ENCODE measurements at places on chromosomes 4 and X.

DNA sequence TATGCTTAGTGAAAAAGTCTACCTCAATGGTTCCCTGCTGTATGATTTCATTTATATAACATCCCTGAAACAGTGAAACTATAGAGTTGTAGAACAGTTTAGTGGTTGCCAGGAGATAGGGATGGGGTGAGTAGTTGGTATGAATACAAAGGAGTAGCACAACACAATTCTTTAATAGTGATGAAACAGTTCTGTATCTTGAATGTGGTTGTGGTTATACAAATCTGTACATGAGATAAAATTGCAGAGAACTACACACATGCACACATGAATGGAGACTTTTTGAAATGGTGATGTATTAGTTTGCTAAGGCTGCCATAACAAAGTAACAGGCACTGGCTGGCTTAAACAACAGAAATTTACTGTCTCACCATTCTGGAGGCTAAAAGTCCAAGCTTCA, 677.1 kb downstream of the ADGRL3 start:
- H3K4me1 ChIP-seq, result peaks cover 2% of the 10 kb centered on the region
- H3K36me3 ChIP-seq, result no peaks in the 10 kb centered on the region
- H3K27ac ChIP-seq, result no peak overlapping the region
- no peaks in the 10 kb centered on the region for H3K27me3 ChIP-seq
- DNase-seq, result no peak

DNA sequence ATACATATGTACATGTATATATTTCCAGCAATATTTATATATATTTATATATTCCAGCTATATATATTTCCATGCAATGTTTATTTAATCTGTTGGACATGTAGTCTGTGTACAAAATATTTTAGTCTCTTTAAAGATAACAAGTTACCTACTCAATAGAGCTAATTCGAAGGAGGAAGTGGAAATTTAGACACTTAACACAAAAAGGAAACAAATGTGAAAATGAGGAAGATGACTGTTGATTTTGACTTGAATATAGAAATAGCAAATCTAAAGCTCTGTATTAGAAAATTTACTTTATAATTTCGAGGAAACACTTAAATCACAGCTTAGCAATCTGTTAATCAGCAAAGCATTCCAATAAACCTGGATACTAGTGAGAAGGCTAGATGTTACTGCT, 1064.4 kb downstream of the PCDH7 start:
- no peak overlapping the region for H3K4me3 ChIP-seq
- H3K36me3 ChIP-seq, result no peaks in the 10 kb centered on the region
- H3K27ac ChIP-seq, result no peak overlapping the region
- no peak for DNase-seq
- no peaks in the 10 kb centered on the region for H3K27me3 ChIP-seq
- no peaks in the 10 kb centered on the region for H3K4me1 ChIP-seq

- H3K27me3 ChIP-seq, result peaks cover 5% of the 10 kb centered on the region
- H3K36me3 ChIP-seq, result no peaks in the 10 kb centered on the region
- no peak for DNase-seq
- H3K4me3 ChIP-seq, result no peak overlapping the region
- H3K4me1 ChIP-seq, result no peaks in the 10 kb centered on the region
Measured at GRCh38 chrX:8844157-8844556, 43.0 kb upstream of the FAM9A start.

DNA sequence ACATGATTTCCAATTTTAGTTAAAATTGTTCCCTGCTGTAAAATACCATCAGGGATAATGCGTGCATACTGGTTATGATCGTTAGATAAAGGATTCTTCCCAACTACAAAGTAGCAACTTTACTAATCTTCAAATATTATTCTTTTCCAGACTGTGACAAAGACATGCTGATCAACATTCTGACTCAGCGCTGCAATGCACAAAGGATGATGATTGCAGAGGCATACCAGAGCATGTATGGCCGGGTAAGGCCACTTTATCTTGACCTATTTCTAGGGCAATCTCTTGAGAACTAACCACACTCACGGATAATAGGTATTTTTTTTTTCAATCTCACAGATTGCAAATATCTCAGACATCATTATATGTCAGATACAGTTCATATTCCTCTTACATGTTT, 47.0 kb downstream of the ANXA10 start:
- no peak for DNase-seq
- no peaks in the 10 kb centered on the region for H3K4me1 ChIP-seq
- no peak overlapping the region for H3K4me3 ChIP-seq
- H3K27ac ChIP-seq, result no peak overlapping the region
- no peaks in the 10 kb centered on the region for H3K36me3 ChIP-seq

DNA sequence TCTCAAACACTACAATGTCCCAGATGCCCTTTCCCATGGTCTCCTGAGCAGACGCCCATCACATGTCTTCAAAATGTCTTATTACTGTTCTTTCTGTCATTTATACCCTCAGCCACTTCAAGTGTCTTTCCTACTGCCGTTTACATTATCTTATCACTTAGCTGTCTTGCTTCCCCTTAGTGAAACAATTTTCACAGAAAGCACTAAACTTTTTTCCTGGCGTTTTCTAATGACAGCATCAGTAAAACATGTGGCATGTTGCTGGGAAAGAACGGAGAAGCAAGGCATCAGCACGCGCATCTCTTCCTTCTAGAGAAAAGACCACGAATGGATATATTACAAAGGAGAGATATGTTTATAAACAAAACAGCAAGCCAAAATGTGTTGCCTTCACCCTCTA, 189.7 kb upstream of the SLIT2 start:
- no peaks in the 10 kb centered on the region for H3K4me1 ChIP-seq
- no peak overlapping the region for H3K4me3 ChIP-seq
- DNase-seq, result no peak
- H3K27me3 ChIP-seq, result no peaks in the 10 kb centered on the region

DNA sequence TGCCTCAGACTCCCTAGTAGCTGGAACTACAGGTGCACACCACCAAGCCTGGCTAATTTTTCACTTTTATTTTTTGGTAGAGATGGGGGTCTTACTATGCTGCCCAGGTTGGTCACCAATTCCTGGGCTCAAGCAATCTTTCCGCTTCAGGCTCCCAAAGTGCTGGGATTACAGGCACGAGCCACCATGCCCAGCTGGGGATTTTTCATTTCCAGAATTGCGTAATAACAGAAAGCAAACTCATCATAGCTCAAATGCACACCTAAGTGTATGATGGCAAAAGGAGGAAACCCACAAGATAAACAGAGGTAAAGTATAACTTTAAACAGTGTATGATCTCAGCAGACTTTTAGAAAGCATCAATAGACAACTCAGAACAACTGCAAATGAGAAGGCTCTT, 56.2 kb downstream of the TEX11 start:
- H3K36me3 ChIP-seq, result no peaks in the 10 kb centered on the region
- H3K4me3 ChIP-seq, result no peak overlapping the region
- H3K27ac ChIP-seq, result no peak overlapping the region
- no peaks in the 10 kb centered on the region for H3K27me3 ChIP-seq
- no peaks in the 10 kb centered on the region for H3K4me1 ChIP-seq

Data from activated CD8-positive, alpha-beta T cell treated with anti-CD3 and anti-CD28 coated beads for 36 hours (primary cell).